ENCODE measurements at places on chromosomes 16 and 17.

- no peak for DNase-seq
Measured at GRCh38 chr16:22355487-22355908, 18.9 kb downstream of the CDR2 start.

GRCh38 chr17:21202512-21202911 lies 11.4 kb downstream of the TMEM11 start:
- no peak for DNase-seq

DNA sequence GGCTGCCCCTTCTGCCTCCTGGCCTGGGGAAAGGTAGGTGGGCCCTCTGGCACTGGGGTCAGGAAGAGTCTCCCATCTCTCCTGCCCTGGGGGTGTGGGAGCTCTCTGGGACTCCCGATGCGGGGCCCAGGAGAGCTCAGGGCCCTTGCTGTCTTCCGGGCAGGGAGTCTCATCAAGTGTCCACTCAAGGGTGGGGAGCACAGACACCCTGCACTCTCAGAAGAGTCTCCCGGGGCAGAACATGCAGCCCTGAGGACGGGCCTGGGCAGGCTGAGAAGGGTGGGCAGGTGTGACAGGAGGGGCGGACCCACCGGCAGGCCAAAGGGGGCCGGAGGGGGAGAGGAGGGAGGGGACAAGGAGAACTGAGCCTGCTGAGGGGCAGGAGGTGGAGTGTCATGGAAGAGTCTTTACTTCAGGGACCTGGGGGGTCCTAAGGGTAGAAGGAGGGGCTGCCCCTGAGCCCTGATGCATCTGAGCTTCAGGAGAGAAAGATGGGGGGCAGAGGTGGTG lies 8.4 kb upstream of the PKMYT1 start:
- no peak for DNase-seq

DNA sequence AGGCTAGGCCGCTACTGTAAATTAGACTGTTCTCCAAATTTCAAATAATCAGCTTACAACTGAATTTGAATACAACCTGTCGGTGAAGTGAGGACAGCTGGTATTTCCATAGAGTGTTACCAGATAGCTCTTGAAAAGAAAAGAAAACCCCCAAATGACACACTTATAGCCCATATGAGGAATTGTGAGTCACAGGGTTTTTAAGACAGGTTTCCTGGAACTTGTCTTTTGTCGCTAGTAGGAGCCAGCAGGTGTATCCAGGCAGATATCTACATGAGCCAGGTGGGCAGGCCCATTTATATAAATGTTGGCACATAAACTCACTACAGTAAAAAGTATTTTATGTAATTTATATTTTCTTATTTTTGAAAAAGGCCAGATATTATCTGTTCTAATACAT lies 24.0 kb downstream of the TNRC6A start:
- DNase-seq, result no peak

- DNase-seq, result no peak
Measured at GRCh38 chr17:56108811-56109284, 44.4 kb upstream of the ANKFN1 start.

- DNase-seq, result no peak
Measured at GRCh38 chr17:9185142-9185541, 163.8 kb downstream of the NTN1 start.

Measured in CD4-positive, alpha-beta T cell treated with Interleukin-4 for 1 hour (primary cell).